ENCODE measurements at places on chromosomes 11 and 22.

GRCh38 chr11:63289658-63290057 lies 46.3 kb upstream of the SLC22A25 start:
- no peak overlapping the region for H3K27ac ChIP-seq
- no peaks in the 10 kb centered on the region for H3K36me3 ChIP-seq
- no peak overlapping the region for H3K4me3 ChIP-seq
- no peaks in the 10 kb centered on the region for H3K27me3 ChIP-seq

DNA sequence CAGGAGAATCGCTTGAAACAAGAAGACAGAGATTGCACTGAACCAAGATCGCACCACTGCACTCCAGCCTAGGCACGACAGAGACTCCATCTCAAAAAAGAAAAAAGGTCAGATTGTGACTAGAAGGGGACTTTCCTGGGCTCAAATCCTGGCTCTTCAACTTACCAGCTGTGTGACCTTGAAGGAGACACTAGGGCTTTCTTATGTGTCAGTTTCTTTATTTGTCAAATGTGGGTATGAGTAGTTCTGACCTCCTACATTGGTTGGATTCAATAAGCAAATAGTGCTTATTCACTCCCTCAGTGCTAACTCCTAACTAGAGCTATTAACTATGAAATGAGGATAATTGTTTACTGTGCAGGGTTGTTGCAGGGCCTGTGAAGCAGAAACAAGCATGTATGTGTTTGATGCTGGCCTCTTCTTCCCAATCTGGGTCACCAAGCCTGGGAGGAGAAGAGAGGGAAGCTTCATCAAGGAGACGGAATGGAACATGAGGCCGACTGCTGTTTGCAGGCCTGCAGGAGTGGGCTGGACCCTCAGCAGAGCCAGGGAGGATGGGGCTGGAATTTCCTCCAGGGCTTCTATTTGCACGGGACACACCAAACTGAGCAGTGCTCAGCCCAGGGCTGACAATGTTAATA lies 22.5 kb downstream of the RHOD start:
- no peaks in the 10 kb centered on the region for H3K27me3 ChIP-seq
- no peaks in the 10 kb centered on the region for H3K4me1 ChIP-seq
- H3K4me3 ChIP-seq, result no peak overlapping the region
- no peak overlapping the region for H3K27ac ChIP-seq
- DNase-seq, result no peak

- no peaks in the 10 kb centered on the region for H3K4me1 ChIP-seq
- no peak overlapping the region for H3K4me3 ChIP-seq
- H3K27ac ChIP-seq, result no peak overlapping the region
These were observed 1.1 kb downstream of the IGLL5 start for GRCh38 chr22:22888571-22889353.

DNA sequence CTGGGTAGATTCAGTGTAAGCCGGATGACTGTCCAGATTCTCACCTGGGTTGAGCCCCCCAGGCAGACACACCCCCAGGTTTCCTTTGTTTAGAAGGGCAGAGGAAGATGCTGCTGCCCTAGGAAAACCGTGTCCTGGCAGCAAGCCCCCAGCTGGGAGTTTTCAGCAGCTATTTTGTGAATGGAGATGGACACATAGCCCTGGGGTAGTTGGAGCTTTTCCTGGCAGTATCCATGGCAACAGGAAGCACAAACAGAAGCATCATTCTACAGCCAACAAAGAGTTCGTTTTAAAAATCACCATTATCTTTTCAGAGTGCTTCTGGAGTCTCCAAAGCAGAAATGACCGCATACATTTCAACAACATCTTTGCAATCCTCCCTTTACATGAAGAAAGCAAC lies 245.5 kb downstream of the BRD1 start:
- no peaks in the 10 kb centered on the region for H3K27me3 ChIP-seq
- no peaks in the 10 kb centered on the region for H3K36me3 ChIP-seq
- H3K27ac ChIP-seq, result no peak overlapping the region
- DNase-seq, result no peak
- H3K4me1 ChIP-seq, result no peaks in the 10 kb centered on the region
- H3K4me3 ChIP-seq, result no peak overlapping the region

Data from ascending aorta (tissue), 2 donors.